ENCODE measurements at places on chromosomes 2 and 18.

- no peak for DNase-seq
Observed at GRCh38 chr2:26290001-26290400, 45.3 kb downstream of the HADHB start.

- no peak for DNase-seq
Observed at GRCh38 chr2:10165861-10166675, 43.5 kb downstream of the RRM2 start.

- peak; percentile 12 for DNase-seq
Observed at GRCh38 chr2:105287692-105288091, 41.8 kb downstream of the TGFBRAP1 start.

DNA sequence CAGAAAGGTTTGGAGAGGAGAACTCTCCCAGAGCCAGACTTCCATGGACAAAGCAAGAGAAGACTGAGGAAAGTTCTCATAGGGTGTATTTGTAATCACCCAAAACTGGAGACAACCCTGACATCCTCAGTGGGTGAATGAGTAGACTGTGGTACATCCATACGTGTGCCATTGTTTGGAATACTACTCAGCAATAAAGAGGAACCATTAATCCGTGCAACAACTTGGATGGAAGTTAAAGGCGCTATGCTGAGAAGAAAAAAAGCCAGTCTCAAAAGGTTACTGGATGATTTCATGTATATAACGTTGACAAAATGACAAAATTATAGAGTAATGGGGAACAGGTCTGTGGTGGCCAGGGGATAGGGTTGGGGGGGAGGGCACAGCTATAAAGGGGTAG is 24.1 kb upstream of the TMEM214 start:
- DNase-seq: no peak

All from CD4-positive, alpha-beta T cell treated with Interleukin-21 for 1 hour (primary cell).